H9 (cell line): ENCODE measurements at places on chromosomes 3 and 15.

- DNase-seq: no peak
These were observed 254.7 kb upstream of the TRIM42 start for GRCh38 chr3:140423146-140423545.

GRCh38 chr3:30667280-30667651, 60.9 kb downstream of the TGFBR2 start:
- DNase-seq: peak; percentile 71

GRCh38 chr3:13947912-13948311, 68.0 kb upstream of the WNT7A start:
- DNase-seq: peak; percentile 37

GRCh38 chr15:32738666-32739065, 20.9 kb downstream of the GREM1 start:
- DNase-seq: no peak

DNA sequence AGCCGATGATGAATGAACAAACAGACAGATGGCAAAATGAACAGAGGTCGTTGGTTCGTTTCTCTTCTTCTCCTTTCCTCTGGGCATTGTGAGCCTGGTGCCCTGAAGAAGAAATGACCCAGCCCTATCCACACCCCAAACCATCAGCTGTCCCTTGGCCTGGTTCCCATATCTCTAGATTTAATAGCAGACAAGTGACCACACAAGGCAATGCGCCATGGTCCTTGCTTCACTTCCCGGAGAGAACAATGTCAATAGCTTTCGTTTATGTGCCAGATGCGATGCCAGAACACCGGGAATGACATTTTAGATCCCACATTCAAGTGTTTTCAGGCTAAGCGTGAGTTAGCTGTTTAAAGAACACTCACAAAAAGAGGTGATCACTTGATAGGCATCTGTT, 17.7 kb downstream of the POC1A start:
- DNase-seq: no peak

DNA sequence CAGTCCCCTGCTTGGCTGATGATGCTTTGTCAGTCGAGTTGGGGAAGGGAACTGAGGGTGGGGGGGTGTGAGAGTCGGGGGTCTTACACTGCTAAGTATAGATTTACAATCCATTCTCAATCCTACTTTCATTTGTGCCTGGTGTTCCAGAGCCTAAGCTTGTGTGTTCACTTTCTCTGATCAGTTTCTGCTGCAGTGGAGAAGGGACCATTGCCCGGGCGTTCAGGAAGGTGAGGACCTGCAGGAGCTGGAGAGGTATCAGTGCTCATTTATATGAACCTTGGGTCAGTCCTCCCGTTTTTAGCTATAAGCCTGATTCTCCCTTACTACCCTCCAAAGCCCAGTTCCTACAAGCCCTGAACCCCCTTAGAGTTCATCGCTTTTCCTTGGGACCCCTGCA, 41.0 kb upstream of the TRAK1 start:
- no peak for DNase-seq

DNA sequence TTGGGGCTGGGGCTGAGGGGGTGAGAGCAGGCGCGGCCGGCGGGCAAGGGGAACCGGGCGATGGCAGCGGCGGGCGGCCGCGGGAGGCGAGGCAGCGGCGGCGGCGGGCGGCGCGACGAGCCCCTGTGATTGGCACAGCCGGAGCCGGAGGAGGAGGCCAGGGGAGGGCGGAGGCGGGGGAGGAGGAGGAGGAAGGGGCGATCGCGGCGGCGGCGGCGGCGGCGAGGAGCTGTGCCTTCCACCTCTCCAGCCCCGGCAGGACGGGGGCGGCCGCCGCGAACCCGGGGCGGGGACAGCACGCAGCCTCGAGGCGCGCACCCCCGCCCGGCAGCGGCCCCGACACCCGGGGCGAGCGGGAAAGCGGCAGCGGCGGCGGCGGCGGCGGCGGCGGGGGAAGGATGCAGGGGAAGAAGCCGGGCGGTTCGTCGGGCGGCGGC, at the start of gene SLCO3A1:
Gene SLCO3A1 (plus strand): TSS at position 198 of the 437 bp plus-strand sequence.
- peak; percentile 68 for DNase-seq

DNA sequence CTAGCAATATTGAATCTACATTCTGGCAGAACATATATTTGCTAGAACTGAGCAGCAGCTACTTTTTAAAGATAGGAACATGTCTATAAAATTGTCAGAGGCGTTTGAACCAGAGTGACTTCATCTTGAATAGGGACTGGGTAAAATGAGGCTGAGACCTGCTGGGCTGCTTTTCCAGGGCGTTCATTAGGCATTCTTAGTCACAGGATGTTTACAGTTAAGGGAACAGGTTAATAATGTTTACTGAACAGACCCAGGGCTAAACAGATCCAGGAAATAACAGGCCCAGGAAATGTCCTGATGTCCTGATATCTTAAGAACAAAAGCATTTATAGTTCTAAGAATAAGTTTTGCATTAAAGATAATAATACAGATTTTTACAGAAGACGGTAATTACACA, 34.5 kb upstream of the B3GALNT1 start:
- no peak for DNase-seq

GRCh38 chr15:50452927-50453326, 28.7 kb downstream of the USP8 start:
- DNase-seq: no peak

- no peak for DNase-seq
These were observed 280.6 kb downstream of the LPP start for GRCh38 chr3:188434594-188434993.

DNA sequence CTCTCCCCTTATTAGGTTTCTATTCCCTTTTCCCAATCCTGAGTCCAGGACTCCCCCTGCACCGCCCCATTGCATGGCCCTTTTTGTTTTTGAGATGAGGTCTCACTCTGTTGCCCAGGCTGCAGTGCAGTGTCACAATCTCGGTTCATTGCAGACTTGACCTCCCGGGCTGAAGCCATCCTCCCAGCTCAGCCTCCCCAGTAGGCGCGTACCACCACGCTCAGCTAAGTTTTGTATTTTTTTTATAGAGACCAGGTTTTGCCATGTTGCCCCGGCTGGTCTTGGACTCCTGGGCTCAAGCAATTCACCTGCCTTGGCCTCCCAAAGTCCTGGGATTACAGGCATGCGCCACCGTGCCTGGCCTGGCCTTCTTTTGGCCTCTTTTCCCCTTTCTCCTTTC, 29.3 kb downstream of the PDIA5 start:
- DNase-seq: no peak

DNA sequence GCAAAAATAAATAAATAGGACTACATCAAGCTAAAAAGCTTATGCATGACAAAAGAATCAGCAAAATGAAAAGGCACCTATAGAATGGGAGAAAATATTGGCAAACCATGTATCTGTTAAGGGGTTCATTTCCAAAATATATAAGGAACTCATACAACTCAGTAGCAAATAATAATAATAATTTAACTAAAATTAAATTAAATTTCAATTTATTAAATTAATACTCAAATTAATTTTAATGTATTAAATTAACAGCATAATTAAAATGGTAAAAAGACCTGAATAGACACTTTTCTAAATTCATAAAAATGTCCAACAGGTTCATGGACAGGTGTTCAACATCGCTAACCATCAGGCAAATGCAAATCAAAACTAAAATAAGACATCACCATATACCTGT, 34.0 kb upstream of the THBS1 start:
- no peak for DNase-seq

GRCh38 chr3:58122936-58123700, 87.7 kb downstream of the DNASE1L3 start:
- no peak for DNase-seq

- DNase-seq: no peak
These were observed 58.2 kb upstream of the TP63 start for GRCh38 chr3:189573004-189573403.

- no peak for DNase-seq
These were observed 598.4 kb downstream of the FGF12 start for GRCh38 chr3:192128922-192129321.

DNA sequence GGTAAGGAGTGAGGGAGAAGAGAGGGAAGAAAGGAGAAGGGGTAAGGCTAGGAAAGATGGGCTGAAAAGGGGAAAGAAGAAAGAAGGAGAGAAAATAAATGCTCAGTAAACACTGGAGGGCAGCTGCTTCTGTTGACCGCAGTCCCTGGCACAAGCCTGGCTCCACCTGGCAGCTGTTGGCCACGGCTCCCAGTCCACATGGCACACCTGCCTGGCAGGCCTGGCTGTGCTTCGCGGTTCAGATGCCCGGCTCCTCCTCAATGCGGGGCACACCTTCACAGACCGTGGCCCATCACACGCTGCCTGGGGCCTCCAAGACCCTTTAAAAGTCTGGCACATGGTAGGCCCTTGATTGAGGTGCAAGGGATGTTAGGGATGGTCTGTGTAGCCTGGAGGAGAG, 516.8 kb upstream of the PROK2 start:
- no peak for DNase-seq

DNA sequence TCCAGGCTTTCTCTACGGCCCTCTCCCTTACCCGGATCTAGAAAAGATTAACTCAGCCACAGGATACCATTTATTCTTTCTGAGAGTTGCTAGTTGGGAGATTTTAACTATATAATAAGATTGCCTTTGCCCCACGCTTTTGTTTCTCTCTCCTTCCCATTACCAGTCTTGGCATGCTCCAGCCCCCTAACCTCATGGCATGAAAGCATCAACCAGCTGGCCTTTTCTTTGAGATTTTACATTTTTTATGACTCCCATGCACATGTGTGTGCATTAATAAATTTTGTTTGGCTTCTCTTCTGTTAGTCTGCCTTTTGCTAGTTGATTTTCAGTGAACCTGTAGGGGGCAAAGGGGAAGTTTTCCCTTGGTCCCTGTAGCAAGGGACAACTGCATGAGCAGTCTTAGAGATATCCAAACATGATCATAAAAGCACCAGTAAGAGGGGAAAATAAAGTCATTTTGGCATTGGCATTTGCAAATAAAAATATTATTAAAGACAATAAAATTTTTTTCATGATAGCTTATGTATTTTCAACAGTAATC, 73.6 kb downstream of the OXSM start:
- DNase-seq: no peak

DNA sequence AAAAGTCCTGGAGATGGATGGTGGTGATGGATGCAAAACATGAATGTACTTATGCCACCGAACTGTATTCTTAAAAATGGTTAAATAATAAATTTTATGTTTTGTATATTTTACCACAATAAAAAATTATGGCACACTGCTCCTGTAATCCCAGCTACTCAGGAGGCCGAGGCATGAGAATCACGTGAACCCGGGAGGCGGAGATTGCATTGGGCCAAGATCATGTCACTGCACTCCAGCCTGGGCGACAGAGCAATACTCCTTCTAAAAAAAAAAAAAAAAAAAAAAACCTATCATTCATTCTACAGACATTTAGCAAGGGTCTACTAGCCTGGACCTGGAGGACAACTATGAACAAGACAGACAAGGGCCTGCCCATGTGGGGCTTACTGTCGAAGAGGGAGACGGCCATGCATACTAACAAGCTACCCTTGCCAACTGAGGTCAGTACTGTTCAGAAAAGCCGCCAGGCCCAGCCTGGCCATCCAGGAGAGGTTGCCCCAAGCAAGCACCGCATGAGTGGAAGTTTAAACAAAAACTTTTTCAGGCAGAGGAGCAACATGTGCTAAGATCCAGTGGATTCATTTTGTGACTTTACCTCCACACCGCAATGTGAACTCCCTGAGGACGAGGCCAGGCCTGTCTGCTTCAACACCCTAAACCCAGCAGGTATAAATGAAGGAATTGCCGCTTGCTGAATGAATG, 2.8 kb upstream of the NEK4 start:
- no peak for DNase-seq

DNA sequence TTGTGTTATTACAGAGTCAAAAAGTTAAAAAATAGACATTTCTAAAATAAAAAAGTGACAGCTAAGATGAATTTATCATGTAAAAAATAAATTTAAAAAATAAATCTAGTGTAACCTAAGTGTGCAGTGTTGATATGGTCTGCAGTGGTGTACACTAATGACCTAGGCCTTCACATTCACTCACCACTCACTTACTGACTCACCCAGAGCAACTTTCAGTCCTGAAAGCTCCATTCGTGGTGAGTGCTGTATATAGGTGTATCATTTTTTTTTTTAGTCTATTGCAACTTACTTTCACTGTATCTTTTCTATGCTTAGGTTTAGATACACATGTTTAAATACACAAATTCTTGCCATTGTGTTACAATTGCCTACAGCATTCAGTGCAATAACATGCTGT, 459.4 kb upstream of the ROBO1 start:
- no peak for DNase-seq

DNA sequence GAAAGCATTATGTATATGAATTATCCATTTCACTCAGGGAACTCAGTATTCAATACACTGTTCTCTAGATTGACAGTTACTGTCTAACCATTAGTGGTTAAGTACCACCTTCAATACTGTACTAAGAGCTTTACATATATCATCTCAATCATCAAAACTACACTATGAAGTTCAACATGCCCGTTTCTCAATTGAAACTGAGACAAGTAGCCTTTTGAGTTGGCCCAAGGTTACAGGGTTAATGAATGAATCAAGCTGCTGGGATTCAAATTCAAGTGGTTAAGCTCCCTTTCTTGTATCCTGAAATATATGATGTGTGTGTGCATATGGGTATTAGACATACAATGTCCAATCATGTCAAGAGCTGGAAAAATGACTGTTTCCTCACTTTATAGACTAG, 5.8 kb downstream of the TASOR start:
- DNase-seq: no peak

- no peak for DNase-seq
These were observed 741.4 kb upstream of the CCDC54 start for GRCh38 chr3:106635826-106636225.

GRCh38 chr3:12139111-12139511, 19.6 kb downstream of the TIMP4 start:
- DNase-seq: peak; percentile 57

DNA sequence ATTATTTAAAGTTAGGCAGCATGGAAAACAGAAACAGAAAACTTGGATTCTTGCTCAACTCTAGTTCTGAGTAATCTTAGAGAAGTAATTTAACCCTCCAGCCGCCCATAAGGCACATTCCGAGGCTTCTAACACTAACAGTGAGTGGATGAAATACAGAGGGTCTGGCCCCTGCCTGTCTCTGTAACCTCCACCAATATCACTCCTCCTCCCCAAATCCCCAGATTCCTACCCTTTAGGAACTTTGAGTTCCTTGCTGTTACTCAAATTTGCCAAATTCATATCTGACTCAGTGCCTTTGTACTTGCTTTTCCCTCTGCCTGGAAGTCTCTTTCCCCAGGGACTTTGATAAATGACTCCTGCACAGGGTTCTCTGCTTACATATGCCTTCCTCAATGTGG, 112.5 kb upstream of the TGFBR2 start:
- no peak for DNase-seq

GRCh38 chr15:59327942-59328341, 44.7 kb downstream of the MYO1E start:
- DNase-seq: no peak

DNA sequence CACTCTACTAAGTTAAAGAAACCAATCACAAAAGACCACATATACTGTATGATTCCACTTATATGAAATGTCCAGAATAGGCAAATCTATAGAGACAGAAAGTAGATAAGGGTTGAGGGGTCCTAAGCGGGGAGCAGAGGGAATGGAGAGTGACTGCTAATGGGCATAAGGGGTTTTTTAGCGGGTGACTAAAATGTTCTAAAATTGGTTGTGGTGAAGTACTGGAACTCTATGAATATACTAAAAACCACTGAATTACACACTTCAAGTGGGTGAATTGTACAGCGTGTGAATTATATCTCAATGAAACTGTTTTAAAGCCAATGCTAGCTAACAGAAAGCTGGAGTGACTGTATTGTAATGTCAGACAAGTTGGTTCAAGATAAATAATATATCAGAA, 33.3 kb downstream of the KPNA1 start:
- DNase-seq: no peak

- no peak for DNase-seq
These were observed 116.0 kb upstream of the GALNT15 start for GRCh38 chr3:16058521-16058920.

- DNase-seq: no peak
These were observed 3.9 kb downstream of the RPLP1 start for GRCh38 chr15:69456208-69457166.
